Activated B cell treated with CpG ODN at 0.5 μM for 24 hours (primary cell): ENCODE measurements at places on chromosomes 4 and X.

- H3K27me3 ChIP-seq: no peaks in the 10 kb centered on the region
- no peaks in the 10 kb centered on the region for H3K36me3 ChIP-seq
- DNase-seq: no peak
- no peak overlapping the region for H3K27ac ChIP-seq
- no peaks in the 10 kb centered on the region for H3K4me1 ChIP-seq
- no peak overlapping the region for H3K4me3 ChIP-seq
Observed at GRCh38 chr4:73707269-73707875, 33.0 kb upstream of the CXCL8 start.

- peaks cover 2% of the 10 kb centered on the region for H3K36me3 ChIP-seq
- no peak for DNase-seq
- no peak overlapping the region for H3K4me3 ChIP-seq
- H3K4me1 ChIP-seq: peaks cover 6% of the 10 kb centered on the region
Observed at GRCh38 chrX:13339607-13340006, 19.8 kb upstream of the ATXN3L start.

DNA sequence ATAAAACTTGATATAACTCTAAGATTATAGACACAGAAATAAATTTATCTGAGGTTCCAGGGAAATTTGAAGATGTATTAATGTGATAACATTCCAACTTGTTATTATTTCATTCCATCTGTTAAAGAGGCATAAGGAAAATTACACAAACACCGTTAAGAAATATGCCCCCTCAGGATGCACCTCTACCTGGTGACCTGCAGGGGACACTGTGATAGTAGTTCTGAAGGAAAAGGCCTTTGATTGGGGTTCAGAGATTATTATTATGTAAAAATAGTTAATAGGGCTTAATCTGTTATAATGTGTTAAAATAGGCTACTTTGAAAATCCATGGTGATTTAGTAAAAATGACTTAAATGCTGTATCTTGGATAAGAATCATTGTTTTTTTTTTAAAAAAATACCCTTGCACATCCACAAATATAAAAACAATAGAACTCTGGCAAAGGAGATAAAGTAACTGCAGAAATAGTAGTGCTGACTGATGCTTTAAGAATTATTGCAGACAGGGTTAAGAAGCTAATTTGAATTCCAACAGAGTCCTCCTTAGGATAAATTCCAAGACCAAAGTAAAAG, 6.1 kb upstream of the ABRAXAS1 start:
- no peaks in the 10 kb centered on the region for H3K27me3 ChIP-seq
- H3K36me3 ChIP-seq: no peaks in the 10 kb centered on the region
- no peak overlapping the region for H3K4me3 ChIP-seq
- H3K4me1 ChIP-seq: peaks cover 1% of the 10 kb centered on the region
- no peak overlapping the region for H3K27ac ChIP-seq
- DNase-seq: no peak

GRCh38 chrX:149916745-149917392, 12.5 kb upstream of the HSFX4 start:
- no peaks in the 10 kb centered on the region for H3K27me3 ChIP-seq
- DNase-seq: no peak
- no peak overlapping the region for H3K4me3 ChIP-seq

DNA sequence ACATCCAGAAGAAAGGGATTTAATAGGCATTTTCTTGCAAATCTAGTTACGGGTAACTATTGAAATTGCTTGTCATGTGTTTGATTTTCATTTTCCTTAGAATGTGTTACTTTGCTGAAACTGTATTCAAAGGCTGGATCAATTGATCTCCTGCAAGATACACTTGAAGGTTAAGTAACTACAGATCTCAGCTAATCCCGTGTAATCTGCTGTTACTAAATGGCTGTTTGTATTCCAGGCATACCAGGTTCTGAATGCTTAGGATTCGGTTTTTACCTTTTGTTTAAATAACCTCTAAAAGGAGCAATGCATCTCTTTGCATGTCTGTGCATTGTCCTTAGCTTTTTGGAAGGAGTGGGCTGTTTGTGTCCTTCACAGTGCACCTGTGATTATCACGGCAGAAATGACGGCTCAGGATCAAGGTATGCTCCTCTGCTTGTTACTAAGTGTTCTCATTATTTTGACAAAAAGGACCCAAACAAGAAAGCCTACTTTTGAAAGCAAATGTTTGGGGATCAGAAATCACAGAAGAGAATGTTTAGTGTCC, at the start of gene LRIT3:
Gene LRIT3 (plus strand): TSS at position 212 of the 547 bp plus-strand sequence. CDS start 95 bp downstream, at position 307.
- no peak within 1 kb of the TSS for H3K4me3 ChIP-seq
- DNase-seq: no peak
- no peaks in the 10 kb centered on the region for H3K27me3 ChIP-seq
- H3K4me1 ChIP-seq: no peaks in the 10 kb centered on the region
- H3K36me3 ChIP-seq: no peaks in the 10 kb centered on the region

- H3K27me3 ChIP-seq: no peaks in the 10 kb centered on the region
- no peaks in the 10 kb centered on the region for H3K36me3 ChIP-seq
- H3K4me1 ChIP-seq: no peaks in the 10 kb centered on the region
- H3K4me3 ChIP-seq: no peak overlapping the region
- no peak overlapping the region for H3K27ac ChIP-seq
Observed at GRCh38 chr4:133694416-133694815, 507.2 kb downstream of the PABPC4L start.
